Large intestine (tissue), 12 donors: ENCODE measurements at places on chromosomes 2 and 18.

DNA sequence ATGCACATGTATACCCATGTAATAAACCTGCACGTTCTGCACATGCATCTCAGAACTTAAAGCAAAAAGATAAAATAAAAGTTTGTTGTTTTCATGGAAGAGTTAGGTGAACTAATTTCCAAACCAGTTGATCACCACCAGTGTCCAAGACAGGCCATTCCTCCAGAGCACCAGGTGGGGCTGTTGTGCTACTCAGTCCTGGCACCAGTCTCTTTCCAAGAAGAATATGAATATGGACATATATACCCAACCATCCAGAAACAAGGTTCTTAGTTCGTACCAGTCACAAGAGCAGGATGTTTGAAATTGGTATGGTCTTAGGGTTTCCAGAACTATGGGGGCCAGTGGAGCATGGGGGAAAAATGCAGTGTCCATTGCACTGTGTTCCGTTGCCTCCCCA is 17.2 kb upstream of the TNP1 start:
- DNase-seq = no peak

DNA sequence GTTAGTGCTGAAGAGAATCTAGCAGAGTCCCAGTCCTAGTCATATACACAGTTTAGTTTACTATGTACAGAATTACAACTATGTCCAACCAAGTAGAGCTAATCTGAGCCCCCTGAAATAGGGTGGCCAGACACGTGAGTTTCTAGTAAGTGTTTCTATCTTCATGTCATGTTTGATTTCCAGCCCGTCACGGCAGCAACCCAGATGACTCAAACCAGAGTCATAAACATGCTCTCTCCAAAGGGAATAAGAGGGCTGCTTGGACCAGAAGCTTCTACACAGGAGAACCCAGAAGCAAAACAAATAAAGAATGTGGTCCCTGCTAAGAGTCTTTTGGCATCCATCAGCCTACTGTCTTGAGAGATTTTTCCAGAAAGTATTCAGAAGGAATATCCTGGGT is 64.9 kb upstream of the WIPF1 start:
- DNase-seq = peak; percentile 35

DNA sequence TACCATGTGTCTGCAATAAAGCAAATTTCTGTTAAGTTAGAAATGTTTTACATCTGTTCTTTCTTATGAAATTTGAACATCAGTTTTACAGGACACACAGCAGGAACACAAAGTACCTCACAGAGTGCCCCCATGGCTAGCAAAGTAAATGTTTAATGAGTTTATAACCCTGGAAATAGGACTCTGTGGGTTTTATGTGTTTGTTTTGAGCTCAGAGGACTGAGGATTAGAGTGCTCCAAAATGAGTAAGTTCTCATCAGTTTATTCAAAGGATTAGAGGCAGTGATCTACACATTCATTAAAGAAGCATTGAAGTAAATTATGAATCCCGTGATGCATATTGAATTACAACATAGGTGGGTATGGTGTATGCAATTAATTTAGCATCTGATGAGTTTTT is 281.8 kb downstream of the GULP1 start:
- DNase-seq = peak; percentile 5

DNA sequence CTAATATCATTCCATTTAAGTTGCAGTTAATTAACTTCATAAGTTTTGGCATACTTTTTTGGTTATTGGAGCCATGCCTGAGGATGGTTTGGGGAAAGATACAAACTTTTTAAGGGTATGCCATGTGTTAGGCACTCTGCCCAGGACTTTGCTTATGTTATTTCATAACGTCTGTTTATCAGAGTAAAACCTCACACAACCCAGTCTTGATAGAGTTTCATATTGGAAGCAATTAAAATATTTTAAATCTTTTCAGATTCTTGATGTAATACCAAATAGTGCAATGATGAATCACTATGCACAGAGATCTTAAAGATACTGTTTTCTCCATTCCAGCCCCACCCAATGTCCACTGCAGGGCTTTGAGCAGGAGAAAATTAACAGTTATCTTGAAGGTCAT is 529.1 kb upstream of the HNMT start:
- DNase-seq = no peak

- DNase-seq = no peak
Measured at GRCh38 chr2:43114210-43114609, 112.2 kb downstream of the ZFP36L2 start.

DNA sequence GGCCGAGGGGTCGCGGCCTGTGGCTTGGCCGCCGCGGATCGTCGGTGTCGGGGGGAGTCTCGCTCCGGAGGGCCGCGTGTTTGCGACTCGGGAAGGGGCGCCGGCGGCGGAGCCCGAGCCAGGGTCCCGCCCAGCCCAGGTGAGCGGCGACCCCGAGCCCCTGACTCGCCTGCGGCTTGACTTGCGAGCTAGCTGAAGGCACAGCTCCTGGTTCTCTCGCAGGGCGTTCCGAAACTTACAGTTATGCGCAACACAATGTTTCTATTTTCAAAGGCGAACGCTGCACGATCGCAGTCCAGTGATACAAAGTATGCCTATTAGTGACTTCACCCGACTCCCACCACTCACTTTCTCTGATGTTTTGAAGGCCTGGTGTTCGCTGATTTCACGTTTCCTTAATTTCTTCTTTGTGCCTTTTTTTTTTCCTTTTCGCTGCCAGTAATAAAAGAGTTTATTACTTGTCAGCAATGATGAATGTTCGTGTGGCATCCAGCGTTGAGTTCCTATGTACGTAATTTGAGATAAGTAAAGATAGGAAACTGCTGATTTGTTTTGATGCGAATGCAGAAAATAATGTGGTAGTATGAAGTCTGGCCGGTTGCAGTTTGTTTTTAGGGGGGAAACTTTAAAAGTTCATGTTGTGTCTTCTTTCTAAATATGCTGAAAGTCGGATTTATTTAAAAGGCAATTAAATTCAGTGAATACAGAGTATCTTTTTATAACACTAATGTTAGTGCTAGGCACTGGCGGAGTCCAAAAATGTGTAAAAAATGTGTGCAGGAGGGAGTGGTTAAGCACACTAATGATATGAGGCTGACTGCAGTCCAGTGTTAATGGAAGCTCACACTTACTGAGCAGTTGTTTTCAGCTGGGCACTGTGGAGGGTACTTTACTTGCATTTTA is 706 bp downstream of the UBXN2A start:
- DNase-seq = peak; percentile 28

DNA sequence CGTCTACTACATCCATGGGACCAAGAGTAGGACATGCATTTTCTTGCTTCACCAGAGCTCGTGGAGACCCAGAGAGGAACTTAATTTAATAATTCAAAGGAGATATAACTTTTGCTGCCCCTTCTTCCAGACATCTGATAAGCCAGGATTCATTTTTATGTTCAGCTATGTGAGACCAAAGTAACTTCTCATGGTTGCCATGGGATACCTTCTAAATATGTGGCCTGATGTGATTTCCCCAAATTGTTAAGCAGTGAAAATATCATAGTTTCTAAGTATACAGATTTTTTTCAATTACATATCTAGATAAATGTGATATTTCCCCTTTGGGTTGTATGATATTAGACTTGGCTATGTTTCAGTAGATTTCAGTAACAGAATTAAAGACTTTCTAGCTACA is 185.5 kb upstream of the FN1 start:
- no peak for DNase-seq

GRCh38 chr18:61702007-61702406 is 190.8 kb downstream of the RNF152 start:
- DNase-seq = no peak

- no peak for DNase-seq
Measured at GRCh38 chr2:128437204-128437565, 118.5 kb upstream of the HS6ST1 start.

DNA sequence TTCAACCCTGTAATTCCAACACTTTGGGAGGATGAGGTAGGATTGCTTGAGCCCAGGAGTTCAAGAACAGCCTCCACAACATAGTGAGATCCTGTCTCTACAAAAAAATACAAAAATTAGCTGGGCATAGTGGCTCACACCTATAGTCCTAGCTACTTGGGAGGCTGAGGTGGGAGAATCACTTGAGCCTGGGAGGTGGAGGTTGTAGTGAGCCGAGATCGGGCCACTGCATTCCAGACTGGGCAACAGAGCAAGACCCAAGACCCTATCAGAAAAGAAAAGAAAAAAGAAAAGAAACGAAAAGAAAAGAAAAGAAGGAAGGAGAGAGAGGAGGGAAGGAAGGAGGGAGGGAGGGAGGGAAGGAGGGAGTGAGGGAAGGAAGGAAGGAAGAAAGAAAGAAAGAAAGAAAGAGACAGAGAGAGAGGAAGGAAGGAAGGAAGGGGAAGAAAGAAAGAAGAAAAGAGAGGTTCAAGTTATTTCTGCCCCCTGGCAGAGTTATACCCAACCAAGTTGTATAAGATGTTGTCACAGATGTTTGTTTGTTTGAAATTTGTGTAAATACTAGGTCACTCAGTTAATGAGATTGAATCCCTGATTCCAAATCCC is 3.9 kb upstream of the PKDCC start:
- no peak for DNase-seq

GRCh38 chr2:3179208-3179607 is 198.4 kb downstream of the EIPR1 start:
- no peak for DNase-seq

DNA sequence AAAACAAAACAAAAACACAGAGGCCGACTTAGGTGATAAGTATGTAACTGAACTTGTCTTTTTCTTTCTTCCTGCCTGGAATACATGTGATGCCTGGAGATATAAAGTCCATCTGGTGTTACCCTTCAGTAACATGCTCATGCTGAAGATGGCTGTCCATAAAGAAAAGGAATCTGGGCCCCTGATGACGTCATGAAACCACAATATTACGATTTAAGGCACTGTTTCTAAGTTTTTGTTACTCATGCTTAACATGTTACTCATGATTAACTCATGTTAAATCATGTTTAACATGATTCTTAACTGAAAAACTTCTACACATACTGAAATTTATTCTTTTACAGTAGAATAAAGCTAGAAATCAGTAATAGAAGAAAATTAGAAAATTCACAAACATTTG is 49.0 kb downstream of the STRADB start:
- DNase-seq = no peak

DNA sequence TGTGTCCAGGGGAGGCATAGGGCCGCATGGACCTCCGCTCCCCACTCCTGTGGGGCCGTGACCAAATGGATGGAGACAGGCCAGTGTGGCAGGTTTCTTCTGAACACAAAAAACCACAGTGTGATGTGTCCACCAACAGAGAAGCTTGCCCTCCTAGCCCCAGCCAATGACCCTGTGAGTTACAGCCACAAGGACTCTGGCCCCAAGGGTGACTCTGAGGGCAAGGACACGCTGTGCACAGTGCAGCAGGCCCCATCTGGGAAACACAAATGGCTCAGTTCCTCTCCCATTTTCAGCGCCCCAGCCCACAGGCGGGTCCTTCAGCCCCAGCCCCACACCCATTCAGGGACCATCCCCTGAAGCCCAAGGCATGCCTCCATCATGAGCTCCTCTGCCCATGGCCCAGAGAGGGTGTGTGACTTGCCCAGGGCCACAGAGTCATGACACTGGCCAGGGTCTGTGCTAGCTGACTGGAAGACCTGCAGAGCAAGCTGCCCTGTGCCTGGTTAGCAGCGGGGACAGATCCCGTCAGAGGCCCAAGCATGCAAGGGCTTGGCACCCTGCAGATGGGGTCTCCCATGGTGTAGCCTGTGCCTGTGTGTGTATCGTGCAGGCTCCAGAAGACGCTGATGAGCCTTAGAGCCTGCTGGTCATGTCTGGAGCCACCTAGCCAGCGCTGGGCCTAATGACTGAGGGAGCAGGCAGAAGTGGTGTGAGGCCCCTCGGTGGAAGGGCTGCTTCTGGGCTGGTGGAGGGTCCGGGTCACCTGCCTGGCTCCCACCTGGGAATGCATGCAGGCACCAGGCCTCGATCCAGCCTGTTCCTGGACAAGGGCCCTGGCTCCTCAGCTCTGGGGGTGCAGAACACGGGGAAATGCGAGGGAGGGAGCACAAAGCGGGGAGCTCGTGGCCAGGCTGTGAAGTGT is 47.7 kb downstream of the HS6ST1 start:
- no peak for DNase-seq

DNA sequence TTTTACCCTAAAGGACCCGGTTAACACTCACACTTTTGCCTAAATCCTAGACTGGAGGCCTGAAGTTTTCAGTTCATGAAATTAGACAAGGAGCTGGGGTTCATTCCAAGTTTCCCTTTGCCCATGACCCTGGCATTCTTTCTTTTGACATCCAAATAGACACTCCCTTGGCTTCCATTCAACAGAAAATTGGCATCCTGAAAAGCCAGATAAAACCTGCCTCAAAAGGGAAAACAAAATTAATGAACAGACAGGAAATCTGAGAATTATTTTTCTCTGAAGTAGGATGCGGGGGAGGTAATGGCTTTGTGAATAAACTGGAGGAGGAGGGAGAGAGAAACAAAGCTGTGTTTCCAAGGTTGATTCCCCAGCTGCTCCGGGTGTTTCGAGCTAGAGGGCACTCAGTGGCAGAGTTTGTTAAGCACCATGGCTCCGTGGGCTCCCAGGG is 41.0 kb downstream of the SPP2 start:
- DNase-seq = no peak

- DNase-seq = no peak
Measured at GRCh38 chr2:10847008-10847407, 34.4 kb upstream of the PDIA6 start.

- no peak for DNase-seq
Measured at GRCh38 chr2:182906454-182906853, 40.0 kb upstream of the FRZB start.

- no peak for DNase-seq
Measured at GRCh38 chr18:56517196-56517595, 121.2 kb downstream of the TXNL1 start.

GRCh38 chr2:216721141-216721540 is 25.8 kb upstream of the IGFBP5 start:
- no peak for DNase-seq

DNA sequence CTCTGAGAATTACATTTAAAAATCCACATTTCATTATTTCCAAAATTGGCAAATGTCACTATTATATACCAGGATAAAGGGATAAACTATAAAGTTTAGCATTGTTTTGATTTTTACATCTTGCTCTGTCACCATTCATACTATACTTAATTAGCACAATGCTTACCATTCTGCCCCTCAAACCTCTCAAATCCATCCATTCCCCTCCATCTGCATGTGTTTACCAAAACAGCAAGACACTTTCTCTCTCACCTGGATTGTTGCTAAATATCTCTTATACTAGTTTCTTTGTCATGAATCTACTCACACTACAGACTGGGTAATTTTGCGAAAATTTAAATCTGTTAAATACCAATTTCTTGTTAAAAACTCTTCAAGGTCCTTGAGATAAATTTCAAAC is 496.1 kb downstream of the NR4A2 start:
- no peak for DNase-seq

GRCh38 chr18:63788447-63789096 is 13.4 kb downstream of the SERPINB7 start:
- DNase-seq = no peak

DNA sequence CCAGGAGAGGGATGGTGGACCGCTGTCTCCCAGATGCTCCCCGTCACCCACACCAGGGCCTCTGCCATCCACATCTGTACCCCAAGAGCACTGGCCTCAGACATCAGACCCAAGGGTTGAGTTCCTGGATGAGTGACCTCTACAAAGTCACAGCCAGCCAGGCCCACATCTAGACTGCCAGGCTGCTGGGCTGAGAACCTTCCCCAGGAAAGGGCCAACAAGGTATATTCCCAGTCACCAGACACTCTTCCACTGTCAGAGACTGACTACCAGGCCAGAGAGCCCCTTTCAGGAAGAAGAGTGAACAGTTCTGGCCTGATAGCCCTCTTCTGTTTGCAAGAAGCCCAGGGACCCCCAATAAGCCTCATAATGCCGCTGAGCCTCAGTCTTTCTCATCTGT is 44.3 kb downstream of the C1QL2 start:
- no peak for DNase-seq
